Upper lobe of left lung (tissue), 6 donors: ENCODE measurements at places on chromosomes 7 and 10. TPM values are rescaled to one million over a fixed set of nuclear protein-coding genes. Genes with fewer than 3 reads are reported as not detected.

DNA sequence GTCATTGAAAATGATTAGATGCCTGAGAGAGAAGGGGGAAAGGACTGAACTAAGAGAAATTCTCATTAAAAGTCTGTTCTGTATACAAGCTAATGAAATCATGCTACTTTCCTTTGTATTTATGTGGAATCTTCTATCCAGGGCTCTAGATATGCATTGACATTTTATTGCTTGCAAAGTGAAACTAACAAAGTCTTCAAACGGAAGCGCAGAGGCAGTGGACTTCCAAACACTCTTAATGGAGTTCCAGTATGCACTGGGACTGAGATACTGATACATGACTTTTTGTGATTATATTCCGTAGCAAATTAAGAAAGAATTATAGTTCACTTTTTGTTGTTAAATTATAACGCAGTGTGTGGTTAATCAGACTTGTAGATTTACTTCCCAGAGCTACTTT lies 166.8 kb upstream of the TBX20 start:
- no peak for DNase-seq

Gene FRMPD2
- 6.2 TPM for total RNA-seq

Gene ADRA2A
- 1.9 TPM for total RNA-seq

DNA sequence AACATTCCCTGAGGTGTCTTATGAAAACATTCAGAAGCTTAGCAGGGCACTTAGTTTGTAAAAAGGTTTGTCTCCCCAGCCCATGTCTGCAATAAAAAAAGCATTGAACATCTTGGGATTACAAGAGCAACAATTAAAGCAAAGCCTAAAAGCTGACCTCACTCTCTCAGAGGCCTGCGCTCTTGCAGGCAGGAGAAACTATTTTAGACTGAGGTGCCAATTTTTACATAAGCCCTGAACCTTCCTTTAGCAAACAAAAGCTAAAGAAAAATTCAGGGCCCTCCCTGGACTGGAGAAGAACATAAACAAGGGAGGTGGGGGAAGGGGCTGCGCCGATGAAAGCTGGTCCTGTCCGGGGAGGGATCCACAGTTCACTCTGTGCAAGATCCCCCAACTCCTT lies 312.7 kb upstream of the RNF32 start:
- no peak for DNase-seq

DNA sequence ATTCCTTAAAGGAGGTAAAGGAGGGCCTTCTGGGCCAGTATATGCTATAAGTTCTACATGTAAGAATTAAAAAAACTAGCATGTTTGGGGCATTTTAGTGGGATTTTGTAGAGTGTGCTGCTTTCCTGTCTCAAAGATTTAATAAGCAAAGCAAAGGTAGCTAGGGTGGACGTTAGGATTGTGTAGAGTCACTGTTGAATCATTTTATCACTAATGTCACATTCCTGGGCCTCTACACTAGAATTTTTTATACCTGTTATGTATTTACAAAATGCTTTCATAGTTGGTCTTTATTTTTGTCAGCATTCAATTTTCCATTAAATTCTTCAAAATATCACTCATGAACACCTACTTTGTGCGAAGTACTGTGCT lies 139.4 kb upstream of the PHYHIPL start:
- no peak for DNase-seq

DNA sequence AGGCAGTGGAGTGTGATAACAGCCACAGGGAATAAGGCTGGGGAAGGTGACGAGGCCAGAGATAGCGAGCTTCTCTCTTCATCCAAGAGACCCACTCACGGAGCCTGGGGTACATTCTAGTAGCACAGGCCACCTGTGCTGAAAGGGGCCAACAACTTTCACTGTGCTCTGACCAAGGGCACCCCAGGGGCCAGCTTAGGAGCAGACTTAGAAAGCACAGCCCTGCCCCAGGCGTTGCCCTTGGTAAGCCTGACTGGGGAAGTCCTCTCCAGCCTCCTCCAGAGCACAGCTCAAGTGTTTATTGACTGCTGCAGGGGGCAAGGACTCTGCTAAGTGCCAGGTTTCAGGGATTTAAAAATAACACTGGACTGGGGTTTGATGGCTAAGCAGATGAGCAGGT lies 44.7 kb downstream of the EBF3 start:
- DNase-seq = no peak

GRCh38 chr7:39432368-39432767 lies 133.8 kb upstream of the YAE1 start:
- DNase-seq = no peak

Gene MYPN
- total RNA-seq = not detected

- no peak for DNase-seq
These were observed 48.6 kb upstream of the GPR37 start for GRCh38 chr7:124813994-124814798.

- DNase-seq = no peak
These were observed 53.6 kb downstream of the DLD start for GRCh38 chr7:107944411-107945169.

DNA sequence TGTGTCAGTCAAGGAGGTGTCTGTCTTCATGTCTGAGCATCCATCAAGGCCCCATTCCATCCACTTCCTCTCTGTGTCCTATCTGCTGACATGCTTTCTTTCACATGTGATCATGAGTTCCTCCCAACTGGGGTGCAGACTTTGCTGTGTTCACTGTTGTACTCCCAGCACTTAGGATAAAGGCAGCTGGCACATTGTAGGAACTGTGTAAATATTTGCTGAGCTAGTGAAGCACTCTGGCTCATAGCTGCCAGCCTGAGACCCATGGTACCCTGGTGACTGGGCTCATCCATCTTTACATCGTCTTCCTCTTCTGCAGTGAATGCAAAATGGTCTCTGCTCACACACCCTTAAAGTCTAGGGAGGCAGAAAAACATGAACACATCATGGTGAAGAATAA lies 242.2 kb upstream of the IGFBP3 start:
- no peak for DNase-seq

Gene DGKI
- total RNA-seq = under 0.01 TPM

GRCh38 chr10:77360835-77361234 lies 276.8 kb downstream of the KCNMA1 start:
- DNase-seq = no peak

Gene ATRNL1
- total RNA-seq = 0.46 TPM

DNA sequence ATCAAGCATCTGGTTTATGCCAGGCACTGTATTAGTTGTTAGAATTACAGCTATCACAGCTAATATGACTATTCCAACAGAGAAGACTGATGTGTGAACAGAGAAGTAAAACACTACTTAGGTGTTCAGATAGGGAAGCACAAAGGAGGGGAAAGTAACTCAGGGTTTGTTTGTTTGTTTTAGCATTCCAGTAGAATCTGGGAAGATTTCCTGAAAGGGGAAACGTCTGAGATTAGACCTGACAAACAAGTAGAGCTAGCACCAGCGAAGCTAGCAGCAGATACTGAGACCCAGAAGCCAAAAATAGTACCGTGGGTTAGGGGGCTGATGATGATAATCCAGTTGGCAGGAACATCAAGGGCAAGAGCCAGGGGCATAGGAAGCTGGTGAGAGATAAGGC lies 28.8 kb upstream of the KLHL7 start:
- DNase-seq = no peak

- DNase-seq = no peak
These were observed 119.0 kb downstream of the CREB5 start for GRCh38 chr7:28531291-28531690.

Gene SPDYE6
- total RNA-seq = not detected
